ENCODE measurements at places on chromosomes 4 and X. TPM values are rescaled to one million over a fixed set of nuclear protein-coding genes. Genes with fewer than 3 reads are reported as not detected.

The DNAAF6 gene
- total RNA-seq: not detected

The TLL1 gene
- 32.7 TPM for total RNA-seq

The DACH2 gene
- not detected for total RNA-seq

The PGAM4 gene
- total RNA-seq: 0.28 TPM

The ANOS1 gene
- total RNA-seq: 0.47 TPM

The MAGEB1 gene
- total RNA-seq: not detected

The VSIG1 gene
- 0.51 TPM for total RNA-seq

The CT45A5 gene
- total RNA-seq: not detected
